SK-N-SH (cell line): ENCODE measurements at places on chromosomes 2 and 18.
A peak's percentile ranks its signal among the peaks of the same experiment; 100 is the strongest.

DNA sequence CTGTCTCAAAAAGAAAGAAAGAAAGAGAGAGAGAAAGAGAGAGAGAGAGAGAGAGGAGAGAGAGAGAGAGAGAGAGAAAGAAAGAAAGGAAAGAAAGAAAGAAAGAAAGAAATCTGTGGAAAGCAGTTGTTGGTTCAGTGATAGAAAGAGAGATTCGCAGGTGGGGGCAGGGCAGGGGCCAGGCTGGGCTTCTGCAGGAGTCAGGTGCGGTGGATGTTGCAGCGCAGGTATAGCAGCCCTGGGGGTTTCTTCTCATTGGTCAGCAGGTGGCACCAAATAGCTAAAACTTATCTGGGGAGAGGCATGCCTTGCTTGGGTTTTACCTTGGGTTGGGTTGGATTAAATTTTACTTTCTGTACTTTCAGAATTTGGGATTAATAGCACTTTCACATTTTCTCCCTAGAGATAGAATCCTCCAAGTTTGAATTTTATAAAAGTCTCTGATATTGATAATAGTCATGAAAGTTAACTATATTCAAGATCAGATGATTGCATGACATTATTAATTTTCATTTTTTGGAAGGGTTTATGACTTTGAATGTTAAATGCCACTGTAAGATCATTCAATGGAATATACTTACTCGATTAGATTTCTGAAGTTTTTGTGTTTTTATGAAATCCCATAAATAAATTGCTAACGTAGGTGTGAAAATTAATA lies 66.6 kb downstream of the SPTBN1 start:
- peak; percentile 60 for DNase-seq

DNA sequence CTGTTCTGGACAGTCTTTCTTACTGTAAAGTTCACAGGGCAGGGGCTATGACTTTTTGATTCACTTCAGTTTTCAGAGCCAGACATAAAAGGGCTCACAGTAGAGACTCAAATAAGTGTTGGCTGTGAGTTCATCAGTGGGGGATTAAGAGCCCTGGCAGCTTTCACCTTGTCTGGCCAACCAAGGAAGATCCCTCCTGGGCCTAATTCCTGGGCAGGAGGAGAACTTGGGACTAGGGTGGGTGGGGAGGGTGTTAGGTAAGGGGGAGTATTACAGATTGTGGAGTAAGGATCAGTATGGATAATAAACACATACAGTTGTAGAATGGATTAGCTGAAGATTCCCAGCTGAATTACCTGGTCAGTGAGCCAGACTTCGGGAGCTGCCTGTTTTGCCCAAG lies 904 bp upstream of the SFXN5 start:
- DNase-seq = no peak

DNA sequence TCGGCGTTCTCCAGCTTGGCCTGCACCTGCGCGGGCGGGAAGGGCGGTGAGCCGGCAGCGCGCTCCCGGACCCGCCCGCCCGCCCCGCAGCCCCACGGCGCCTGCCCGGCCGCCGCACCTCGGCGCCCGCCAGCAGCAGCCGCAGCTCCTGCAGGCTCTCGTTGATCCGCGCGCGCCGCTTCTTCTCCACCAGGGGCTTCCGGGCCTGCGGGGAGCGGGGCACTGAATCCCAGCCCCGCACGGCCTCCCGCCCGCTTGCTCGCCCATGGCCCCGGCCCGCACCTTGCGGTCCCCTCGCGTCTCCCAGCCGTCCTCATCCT lies 335 bp downstream of the HES6 start:
- DNase-seq = no peak

DNA sequence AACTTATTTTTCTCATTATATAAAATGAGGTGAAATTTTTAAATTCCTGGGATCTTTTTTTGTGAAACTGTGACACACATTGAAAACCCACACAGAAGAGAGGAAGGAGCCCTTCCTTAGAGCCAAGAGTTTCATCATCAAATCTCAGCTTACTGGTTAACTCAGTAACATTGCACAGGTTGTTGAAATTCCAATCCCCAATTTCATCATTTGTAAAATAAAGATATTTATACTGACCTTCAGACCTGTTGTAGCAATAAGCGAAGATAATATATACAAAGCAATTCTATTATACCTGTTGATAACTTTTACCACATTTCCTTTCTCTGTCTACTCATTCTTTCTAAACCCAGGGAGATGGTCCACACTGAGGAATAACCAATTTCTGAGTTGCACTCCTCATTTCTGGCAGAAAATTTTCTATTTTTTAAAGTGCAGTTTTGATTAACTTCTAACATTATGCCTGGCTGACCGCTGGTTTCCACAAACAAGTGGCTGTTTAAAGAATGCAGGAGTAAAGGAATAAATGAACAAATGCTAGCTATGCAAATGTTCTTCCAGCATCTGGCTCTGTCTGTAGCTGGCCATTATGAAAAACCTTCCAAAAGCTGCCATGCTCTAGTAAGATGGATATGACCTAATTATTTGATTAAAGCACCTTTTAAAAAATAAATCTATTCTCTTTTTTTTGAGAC lies 105.7 kb upstream of the LINC00305 start:
- DNase-seq = no peak

GRCh38 chr2:67561457-67561965 lies 164.4 kb downstream of the ETAA1 start:
- peak; percentile 69 for DNase-seq

- DNase-seq = no peak
These were observed 19.5 kb upstream of the PUM2 start for GRCh38 chr2:20370191-20370590.

DNA sequence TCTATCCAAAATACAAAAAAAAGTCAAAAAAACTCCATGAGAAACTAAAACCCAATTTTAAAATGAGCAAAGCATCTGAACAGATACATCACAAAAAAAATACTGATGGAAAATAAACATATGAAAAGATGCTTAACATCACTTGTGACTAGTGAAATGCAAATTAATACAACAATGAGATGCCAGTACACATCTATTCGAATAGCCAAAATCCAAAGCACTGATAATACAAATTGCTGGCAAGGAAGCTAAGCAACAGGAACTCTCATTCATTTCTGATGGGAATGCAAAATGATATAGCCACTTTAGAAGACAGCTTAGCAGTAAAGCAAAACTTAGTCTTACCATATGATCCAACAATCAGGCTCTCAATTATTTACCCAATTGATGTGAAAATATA lies 190.2 kb upstream of the FN1 start:
- no peak for DNase-seq

DNA sequence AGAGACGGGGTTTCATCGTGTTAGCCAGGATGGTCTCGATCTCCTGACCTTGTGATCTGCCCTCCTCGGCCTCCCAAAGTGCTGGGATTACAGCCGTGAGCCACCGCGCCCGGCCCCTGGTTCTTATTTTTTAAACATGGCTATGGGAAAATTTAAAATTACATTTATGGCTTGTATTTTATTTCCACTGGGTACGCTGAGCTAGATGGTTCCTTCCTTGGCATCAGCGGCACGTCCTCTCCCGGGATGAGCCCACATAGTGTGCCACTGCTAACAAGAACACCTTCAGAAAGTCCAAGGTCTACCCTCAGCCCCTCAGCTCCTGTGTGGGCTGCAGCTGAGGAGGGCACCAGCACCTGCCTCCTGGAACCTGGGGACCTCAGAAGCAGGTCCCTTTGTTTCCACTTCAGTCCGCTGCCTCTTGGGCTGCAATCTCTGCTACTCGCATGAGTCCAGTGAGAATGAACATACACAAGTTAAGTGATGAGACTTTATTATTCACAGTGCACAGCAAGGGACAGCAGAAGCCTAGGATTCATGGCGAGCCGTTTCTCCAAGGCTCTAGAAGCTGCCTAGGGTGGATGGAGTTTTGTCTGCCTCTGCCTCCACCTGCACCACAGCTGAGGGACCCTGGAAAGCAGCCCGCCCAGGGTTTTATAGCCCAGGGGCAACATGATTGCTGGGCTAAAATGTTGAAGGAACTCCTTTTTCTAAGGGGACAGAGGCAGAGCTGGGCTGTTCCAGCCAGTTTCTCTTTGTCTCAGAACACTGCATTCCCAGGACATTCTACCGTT lies 107.5 kb upstream of the TEX51 start:
- DNase-seq = no peak

GRCh38 chr2:58056192-58056916 lies 9.7 kb downstream of the VRK2 start:
- no peak for DNase-seq

DNA sequence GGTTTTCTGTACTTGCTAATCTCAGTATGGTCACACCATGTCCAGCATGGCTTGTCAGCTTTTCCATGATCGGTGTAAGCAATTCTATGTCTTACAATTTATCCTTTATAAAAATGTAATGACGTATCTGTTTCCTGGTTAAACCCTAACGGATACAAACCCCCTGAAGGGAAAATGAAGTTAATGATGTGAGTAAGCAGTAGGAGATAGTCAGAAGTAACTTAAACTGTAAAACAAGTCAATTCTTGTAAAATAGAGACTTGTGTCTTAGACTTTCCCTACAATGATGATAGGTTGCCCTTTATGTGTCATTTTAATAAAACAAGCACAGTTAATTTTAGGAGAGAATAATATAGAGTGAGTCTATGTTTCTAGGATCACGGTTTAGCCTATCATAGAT lies 1365.9 kb upstream of the SLC39A10 start:
- DNase-seq = no peak

GRCh38 chr18:39724652-39725051 lies 2159.1 kb upstream of the CELF4 start:
- no peak for DNase-seq

- no peak for DNase-seq
These were observed 59.1 kb downstream of the INO80C start for GRCh38 chr18:35438480-35439234.

- DNase-seq = no peak
These were observed 28.3 kb downstream of the MCFD2 start for GRCh38 chr2:46887028-46887885.

GRCh38 chr2:37721201-37721560 lies 49.7 kb upstream of the CDC42EP3 start:
- DNase-seq = no peak

- no peak for DNase-seq
These were observed 35.8 kb downstream of the BCL2L11 start for GRCh38 chr2:111156529-111156928.

DNA sequence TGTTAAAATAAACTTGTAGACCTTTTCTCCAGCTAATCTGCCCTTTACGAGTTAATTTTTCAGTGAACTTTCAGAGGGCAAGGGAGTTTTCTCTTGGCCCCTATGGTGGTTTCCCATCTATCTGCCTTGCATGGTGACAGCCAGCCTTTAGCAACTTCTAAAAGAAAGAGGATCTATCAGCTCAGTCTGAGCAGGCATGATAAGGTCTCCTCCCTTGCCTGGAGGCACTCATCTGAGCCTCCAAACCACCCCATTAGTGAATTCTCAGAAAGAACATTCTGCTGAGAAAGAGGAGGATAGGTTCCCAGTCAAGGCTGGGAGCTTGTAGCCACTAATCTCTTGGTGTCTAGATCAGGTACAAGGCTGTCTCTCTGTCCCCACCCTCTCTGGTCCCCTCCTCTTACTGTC lies 10.7 kb upstream of the GYPC start:
- DNase-seq = no peak

GRCh38 chr2:132392221-132392620 lies 24.4 kb upstream of the GPR39 start:
- no peak for DNase-seq

GRCh38 chr2:232731470-232731869 lies 34.3 kb downstream of the GIGYF2 start:
- DNase-seq = no peak

- DNase-seq = no peak
These were observed 67.2 kb downstream of the EPHA4 start for GRCh38 chr2:221504905-221505304.

DNA sequence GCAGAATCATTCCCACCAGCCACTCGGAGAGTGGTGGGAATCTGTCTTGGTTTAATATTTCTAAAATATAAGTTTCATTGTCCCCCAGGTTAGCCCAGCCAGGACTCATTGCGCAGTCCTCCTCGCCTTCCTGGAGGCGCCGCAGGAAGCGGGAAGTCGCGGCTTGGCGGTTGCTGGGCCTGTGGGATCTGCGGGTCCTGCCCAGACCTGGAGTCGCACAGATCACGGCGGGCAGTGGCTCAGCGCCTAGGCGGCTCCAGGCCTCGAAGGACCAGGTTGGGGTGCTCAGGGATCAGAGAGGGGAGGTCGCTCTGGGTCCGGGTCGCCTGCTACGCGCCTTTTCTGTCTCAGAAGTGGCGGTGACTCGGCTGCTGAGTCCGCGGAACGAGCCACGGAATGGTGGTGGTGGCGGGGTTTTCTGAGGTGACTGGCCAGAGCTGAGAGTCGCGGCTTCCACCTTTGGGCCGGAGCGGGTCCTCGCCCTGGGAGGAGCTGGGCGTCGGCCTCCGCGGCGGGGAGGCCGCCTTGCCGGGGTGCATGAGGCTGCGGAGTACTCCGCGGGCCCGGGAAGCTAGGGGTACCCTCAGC lies 2.6 kb downstream of the HOXD3 start:
- DNase-seq = no peak

DNA sequence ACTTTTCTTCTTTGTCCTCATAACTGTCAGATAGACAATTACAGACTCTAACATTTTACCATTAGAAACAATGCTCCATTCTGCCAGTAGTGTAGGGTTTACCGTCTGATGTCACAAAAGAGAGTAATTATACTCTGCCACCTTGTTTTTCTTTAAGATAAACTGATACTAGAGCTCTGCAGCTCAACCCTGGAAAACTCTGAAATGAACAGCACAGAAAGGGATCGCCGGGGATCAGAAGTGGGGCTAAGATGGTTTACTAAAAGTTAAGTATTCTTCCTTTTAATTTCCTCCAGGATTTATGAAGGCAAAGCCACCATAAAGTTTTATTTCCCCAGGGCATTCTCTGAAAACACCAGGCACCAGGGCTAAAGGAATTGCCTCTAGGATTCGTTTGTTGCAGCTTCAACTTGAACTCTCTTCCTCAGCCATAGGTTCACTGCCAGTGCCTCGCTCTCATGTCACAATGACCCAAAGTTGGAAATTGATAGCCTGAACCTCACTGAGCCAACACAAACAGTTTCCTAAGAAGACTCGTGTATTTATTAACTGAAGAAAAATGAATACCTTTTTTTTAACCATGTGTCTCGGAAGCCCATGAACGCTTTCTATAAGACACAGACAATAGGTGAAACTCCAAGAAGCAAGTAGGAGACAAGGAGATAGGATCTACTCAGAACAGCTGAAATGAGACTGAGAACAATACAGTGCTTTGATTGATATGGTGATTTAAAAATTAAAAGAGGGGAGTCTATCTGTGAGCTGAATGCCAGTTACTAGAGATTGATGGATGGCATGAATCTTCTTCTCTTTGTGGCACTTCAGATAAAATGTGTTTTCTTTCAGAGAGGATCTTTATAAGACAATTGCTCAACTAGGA lies 121.5 kb upstream of the SPATS2L start:
- no peak for DNase-seq

GRCh38 chr2:200189964-200190363 lies 116.5 kb upstream of the SPATS2L start:
- DNase-seq = no peak

- no peak for DNase-seq
These were observed 241.2 kb downstream of the ALPK2 start for GRCh38 chr18:58387716-58388115.

DNA sequence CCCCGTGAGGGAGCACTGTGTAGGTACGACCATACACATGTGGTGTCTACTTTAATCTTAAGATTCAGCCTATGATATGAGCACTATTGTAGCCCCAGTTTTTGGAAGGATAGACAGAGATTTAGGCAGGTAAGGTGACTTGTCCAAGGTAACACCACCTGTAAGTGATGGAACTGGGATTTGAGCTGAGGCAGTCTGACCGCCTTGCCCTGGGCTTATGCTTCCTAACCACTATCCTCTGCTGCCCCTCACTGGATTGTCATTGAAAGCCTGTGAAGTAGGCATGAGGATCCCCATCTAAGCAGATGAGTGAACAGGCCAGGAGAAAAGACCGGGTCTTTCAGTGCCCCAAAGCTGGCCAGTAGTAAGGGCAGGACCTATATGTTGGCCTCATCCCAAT lies 343.8 kb downstream of the CYRIA start:
- peak; percentile 69 for DNase-seq
